ENCODE measurements at places on chromosomes 7 and 10.
A peak's percentile ranks its signal among the peaks of the same experiment; 100 is the strongest.

DNA sequence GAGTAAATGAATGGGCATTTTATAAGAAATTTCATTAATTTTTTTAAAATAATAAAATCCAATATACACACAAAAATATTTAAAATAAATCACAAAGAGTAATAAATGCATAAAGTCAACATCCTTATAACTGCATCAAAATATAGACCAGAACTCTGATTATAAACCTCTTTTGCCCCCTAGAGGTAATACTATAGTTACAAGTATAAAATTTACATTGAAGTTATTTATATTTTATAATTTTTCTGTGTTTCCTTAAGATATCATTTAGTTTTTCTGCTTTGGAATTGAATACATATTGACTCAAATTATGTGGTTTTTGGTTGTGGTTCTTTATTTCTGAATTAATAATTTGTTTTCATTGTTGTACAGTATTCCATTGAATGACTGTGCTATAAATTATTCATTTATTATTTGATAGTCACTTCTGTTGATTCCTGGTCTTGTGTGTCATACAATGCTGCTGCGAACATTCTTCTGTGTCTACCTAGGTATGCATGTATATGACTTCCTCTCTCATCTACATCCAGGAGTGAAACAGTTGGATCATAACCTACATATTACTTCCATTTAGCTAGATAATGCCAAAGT, 673.6 kb downstream of the IPMK start:
- no peaks in the 10 kb centered on the region for H3K27me3 ChIP-seq
- H3K27ac ChIP-seq = no peak overlapping the region
- H3K4me1 ChIP-seq = no peaks in the 10 kb centered on the region
- no peak for DNase-seq
- no peak overlapping the region for H3K4me3 ChIP-seq

GRCh38 chr10:132292287-132293200, 15.2 kb downstream of the STK32C start:
- no peaks in the 10 kb centered on the region for H3K36me3 ChIP-seq
- peaks cover 9% of the 10 kb centered on the region for H3K27me3 ChIP-seq
- peaks cover 6% of the 10 kb centered on the region for H3K4me1 ChIP-seq
- no peak overlapping the region for H3K27ac ChIP-seq

GRCh38 chr7:2355705-2356008, 1.0 kb downstream of the EIF3B start:
- DNase-seq = no peak
- H3K4me1 ChIP-seq = peaks cover 46% of the 10 kb centered on the region
- H3K36me3 ChIP-seq = peaks cover 43% of the 10 kb centered on the region
- H3K4me3 ChIP-seq = peak overlapping the region; percentile 82
- H3K27ac ChIP-seq = peak overlapping the region; percentile 69
- H3K27me3 ChIP-seq = no peaks in the 10 kb centered on the region

DNA sequence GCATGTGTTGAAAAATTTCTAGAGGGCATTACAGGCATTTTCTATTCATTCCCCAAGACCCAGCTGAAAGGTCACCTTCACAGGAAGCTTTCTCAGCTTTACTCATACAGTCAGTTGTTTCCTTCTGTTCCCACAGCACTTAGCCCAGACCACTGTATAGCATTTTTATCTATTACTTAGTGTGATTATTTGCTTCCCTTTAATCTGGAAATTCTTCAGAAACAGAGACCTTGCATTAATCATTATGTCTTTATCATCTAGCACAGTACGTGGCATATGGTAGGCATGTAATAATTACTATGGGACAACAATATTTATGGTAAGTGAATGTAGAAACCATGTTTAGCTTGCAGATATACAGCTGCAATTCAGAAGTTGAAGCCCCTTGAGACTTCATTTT, 38.2 kb upstream of the CDK6 start:
- H3K27ac ChIP-seq = no peak overlapping the region
- peaks cover under 1% of the 10 kb centered on the region for H3K36me3 ChIP-seq
- H3K4me3 ChIP-seq = no peak overlapping the region
- no peaks in the 10 kb centered on the region for H3K4me1 ChIP-seq
- no peak for DNase-seq
- H3K27me3 ChIP-seq = no peaks in the 10 kb centered on the region

GRCh38 chr10:74910241-74910975, 84.0 kb downstream of the KAT6B start:
- no peak overlapping the region for H3K27ac ChIP-seq
- no peaks in the 10 kb centered on the region for H3K27me3 ChIP-seq
- H3K4me3 ChIP-seq = no peak overlapping the region
- DNase-seq = no peak
- H3K36me3 ChIP-seq = no peaks in the 10 kb centered on the region
- H3K4me1 ChIP-seq = peaks cover 29% of the 10 kb centered on the region

GRCh38 chr7:98464558-98464940, 63.7 kb upstream of the BAIAP2L1 start:
- no peak overlapping the region for H3K27ac ChIP-seq
- H3K4me3 ChIP-seq = no peak overlapping the region
- peaks cover 6% of the 10 kb centered on the region for H3K27me3 ChIP-seq
- no peak for DNase-seq
- no peaks in the 10 kb centered on the region for H3K36me3 ChIP-seq
- no peaks in the 10 kb centered on the region for H3K4me1 ChIP-seq

GRCh38 chr7:132279718-132280117, 296.6 kb downstream of the PLXNA4 start:
- H3K4me3 ChIP-seq = no peak overlapping the region
- H3K4me1 ChIP-seq = no peaks in the 10 kb centered on the region
- DNase-seq = no peak
- no peaks in the 10 kb centered on the region for H3K36me3 ChIP-seq

GRCh38 chr10:43013065-43013464, 63.8 kb upstream of the RET start:
- H3K27me3 ChIP-seq = peaks cover 3% of the 10 kb centered on the region
- no peak overlapping the region for H3K4me3 ChIP-seq
- no peaks in the 10 kb centered on the region for H3K4me1 ChIP-seq
- H3K27ac ChIP-seq = no peak overlapping the region

- no peak for DNase-seq
- no peak overlapping the region for H3K27ac ChIP-seq
- H3K4me3 ChIP-seq = no peak overlapping the region
- H3K4me1 ChIP-seq = no peaks in the 10 kb centered on the region
- no peaks in the 10 kb centered on the region for H3K36me3 ChIP-seq
- H3K27me3 ChIP-seq = peaks cover 2% of the 10 kb centered on the region
These were observed 41.1 kb downstream of the FAM20C start for GRCh38 chr7:233249-234035.

DNA sequence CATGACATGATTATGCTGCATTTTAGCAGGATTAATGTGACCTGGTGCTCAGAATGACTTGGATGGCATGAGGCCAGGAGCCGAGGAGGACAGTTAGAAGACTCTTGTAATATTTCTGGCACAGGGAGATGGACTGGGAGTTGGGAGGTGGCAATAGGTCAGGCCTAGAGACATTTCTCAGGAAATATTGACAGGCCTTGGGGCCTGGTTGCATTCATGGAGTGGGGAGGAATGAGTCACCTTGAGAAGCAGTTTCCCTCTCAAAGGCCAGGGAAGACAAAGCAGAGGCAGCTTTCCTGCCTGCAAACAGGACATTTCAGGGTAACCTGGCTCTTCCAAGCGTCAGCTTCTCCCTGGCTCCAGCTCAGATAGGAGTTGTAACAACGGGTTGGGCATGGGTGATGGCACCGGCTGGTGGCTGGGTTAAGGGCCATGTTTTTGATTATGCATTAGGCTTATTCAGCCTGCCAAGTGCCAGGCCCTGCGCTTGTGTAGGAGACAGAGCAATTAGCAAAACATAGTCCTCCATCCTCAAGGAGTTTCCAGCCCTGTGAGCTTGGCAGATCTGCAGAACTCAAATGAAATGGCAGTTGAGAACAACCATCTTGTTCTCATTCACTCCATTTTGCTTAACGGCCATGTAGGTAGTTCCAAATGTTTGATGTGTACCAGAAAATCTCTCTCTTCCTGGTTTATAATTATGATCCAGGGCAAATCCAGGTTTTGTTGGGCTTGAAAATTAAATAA, 38.2 kb downstream of the HK1 start:
- H3K36me3 ChIP-seq = peaks cover 2% of the 10 kb centered on the region
- DNase-seq = no peak
- H3K27me3 ChIP-seq = no peaks in the 10 kb centered on the region

- no peaks in the 10 kb centered on the region for H3K27me3 ChIP-seq
- no peak overlapping the region for H3K4me3 ChIP-seq
- peaks cover 48% of the 10 kb centered on the region for H3K36me3 ChIP-seq
- H3K27ac ChIP-seq = no peak overlapping the region
- no peak for DNase-seq
- H3K4me1 ChIP-seq = peaks cover 9% of the 10 kb centered on the region
These were observed 149.8 kb downstream of the HBP1 start for GRCh38 chr7:107318523-107319160.

- no peaks in the 10 kb centered on the region for H3K4me1 ChIP-seq
- H3K27ac ChIP-seq = no peak overlapping the region
- no peaks in the 10 kb centered on the region for H3K27me3 ChIP-seq
- H3K4me3 ChIP-seq = no peak overlapping the region
These were observed 301.1 kb downstream of the CALN1 start for GRCh38 chr7:72111086-72111485.

- no peaks in the 10 kb centered on the region for H3K36me3 ChIP-seq
- no peak overlapping the region for H3K27ac ChIP-seq
- no peak for DNase-seq
- peaks cover 18% of the 10 kb centered on the region for H3K27me3 ChIP-seq
- H3K4me3 ChIP-seq = no peak overlapping the region
- H3K4me1 ChIP-seq = no peaks in the 10 kb centered on the region
These were observed 109.6 kb downstream of the TMEM130 start for GRCh38 chr7:98760201-98760651.

All from activated B cell treated with CpG ODN at 0.5 μM for 24 hours (primary cell).